Epithelial cell of proximal tubule (primary cell): ENCODE measurements at places on chromosomes 1 and 21.
A peak's percentile ranks its signal among the peaks of the same experiment; 100 is the strongest.

GRCh38 chr1:15703562-15703961 is 19.4 kb downstream of the PLEKHM2 start:
- DNase-seq: peak; percentile 77

DNA sequence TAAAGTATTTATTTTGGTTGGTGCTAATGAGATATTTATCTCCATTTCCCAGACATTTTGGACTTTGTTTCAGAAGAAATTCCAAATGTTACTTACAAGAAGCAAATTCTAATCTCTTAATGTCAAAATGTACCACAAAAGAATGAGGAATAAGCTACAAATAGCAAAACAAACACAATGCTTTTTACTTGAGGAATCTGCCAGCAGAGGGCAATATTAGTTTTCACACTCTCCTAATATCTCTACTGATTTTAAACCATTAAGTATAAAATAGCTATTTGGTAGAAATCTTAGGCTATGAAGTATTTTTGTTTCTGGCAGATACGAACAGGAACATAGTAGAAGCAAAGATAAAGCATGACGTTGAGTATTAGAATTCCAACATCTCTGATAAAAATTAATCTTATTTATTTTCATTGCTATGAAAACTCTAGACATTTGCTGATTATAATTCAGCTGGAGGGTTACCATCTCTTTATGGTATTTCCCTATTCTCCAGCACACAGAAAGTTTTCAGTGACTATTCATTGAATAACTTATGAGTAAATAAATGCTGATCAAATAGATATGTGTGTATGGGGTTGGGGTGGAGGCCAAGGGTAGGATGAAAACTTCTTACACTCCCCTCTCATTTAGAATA is 13.4 kb upstream of the HMCN1 start:
- DNase-seq: peak; percentile 12

DNA sequence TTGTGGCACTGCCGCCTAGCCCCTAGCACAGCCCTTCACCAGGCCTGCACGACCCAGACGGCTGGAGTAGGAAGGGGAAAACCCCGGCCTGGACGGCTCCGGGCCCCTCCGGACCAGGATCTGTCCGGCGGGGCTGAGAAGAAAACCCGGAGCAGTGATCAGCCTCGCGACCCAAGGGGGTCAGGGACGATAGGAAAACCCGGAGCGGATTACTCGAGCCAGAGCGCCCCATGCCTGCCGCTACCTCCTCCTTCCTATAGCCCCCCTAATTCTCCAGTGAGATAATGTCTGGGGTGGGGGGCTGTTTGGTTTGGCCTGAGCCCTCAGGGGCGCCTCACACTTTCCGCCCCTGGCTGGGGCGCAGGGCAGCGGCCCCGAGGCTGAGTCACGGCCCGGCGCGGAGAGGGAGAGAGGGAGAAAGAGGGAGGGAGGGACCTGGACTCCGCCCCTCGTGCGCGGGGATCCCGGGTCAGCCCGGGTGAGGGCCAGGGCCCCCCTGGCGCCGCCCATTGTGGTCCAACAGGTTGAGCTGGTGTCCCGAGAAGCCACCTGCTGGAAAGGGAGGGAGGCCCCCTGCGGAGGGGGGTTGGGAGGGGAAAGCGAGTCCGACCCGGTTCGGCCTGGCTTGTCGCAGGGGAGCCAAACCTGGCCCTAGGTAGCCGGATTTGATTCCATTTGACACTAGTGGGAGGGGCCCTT is 1.7 kb upstream of the ZBTB7B start:
- no peak for DNase-seq

GRCh38 chr1:117735045-117735992 is 129.5 kb downstream of the TENT5C start:
- DNase-seq: no peak

DNA sequence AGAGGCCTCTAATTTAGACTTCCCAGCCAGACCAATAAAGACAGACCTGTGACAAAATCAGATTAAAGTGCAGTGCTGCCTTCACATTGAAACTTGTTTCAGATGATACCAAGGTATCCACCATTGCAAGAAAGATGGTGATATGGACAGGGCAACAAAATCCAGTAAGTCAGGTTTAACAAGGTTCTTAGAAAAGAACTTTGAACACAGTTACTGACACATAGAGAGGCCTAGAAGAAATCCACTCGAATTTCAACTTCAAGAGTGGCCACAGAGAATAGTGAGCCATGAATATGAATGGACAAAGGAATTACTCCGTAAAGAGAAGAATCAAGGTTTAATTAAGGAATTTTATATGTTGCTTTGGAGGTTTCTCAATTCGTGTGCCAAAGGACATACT is 230.4 kb downstream of the KCNT2 start:
- DNase-seq: no peak

- no peak for DNase-seq
These were observed 43.7 kb upstream of the KCNK1 start for GRCh38 chr1:233570216-233570615.

DNA sequence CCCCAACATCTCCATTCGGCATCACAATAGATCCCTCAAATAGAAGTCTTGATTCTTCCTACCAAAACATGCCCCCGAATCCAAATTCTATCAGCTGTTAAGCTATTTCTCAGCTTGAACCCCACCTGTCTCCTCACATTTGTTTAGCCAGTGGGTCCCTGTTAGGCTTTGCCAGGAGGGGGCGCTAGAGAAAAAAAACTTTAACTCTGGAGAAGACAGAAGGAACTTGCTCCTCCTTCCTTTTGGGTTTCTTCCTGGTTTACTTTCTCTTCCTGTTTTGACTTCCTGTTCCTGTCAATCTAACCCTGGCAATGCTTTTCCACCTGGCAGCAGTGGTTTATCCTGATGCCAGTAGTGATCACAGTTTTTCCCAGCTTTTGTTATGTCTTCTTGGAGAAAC is 95.6 kb upstream of the KCNK1 start:
- DNase-seq: peak; percentile 6

DNA sequence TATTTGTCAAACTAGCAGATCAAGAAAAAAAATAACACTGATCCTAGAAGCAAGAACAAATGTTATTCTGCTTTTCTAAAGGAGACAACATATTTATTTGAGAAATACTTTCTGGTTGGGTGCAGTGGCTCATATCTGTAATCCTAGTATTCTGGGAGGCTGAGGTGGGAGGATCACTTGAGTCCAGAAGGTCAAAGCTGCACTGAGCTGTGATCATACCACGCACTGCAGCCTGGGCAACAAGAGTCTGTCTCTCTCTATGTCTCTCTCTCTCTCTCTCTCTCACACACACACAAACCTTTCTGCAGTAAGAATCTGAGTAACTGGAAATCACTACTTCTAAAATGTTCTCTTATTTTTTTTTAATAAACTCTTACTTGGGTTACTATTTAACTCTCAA is 31.2 kb downstream of the PRPF38A start:
- DNase-seq: no peak

- no peak for DNase-seq
These were observed 142.8 kb upstream of the VAMP3 start for GRCh38 chr1:7628273-7628672.

- no peak for DNase-seq
These were observed 752.3 kb upstream of the ADAMTS5 start for GRCh38 chr21:27719226-27719625.

DNA sequence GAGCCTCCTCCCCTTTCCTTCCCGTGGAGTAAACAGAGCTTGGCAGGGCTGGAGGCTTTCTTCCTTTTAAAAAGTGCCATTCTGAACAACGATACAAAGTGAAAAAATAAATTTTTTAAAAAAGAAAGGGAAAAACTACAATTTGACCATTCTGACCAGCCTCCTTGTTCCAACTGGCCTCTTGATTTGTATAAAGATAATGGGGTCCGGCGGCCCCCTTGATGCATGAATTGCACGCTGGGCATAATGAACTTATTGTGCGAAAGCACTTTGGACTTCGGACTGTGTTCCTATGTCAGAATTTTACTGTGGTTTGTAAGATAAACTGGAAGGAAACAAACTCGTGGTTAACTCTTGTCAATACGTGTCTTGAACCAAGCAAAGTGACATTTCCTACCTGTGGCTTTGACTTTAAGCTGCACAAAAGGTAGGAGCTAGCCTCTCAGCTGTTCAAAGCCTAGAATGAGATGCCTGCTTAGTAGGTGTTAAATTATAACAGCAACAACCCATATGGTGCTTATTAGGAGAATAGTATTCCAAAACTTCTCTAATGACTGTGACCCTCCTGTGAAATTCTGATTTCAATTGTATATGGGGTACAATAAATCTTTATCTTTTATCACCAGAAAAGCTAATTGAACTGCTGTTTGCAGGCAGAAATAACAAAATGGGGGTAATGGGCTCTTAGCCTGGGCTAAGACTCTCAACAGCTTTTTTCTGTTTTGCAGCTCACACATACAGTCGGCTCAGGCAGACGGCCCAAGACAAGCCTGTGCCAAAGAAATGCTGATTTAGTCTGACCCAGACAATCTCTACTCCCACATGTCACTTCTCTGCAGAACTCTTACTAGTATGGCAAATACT is 9.3 kb downstream of the IRF2BP2 start:
- DNase-seq: no peak

GRCh38 chr1:147725685-147726084 is 34.7 kb downstream of the GJA5 start:
- no peak for DNase-seq

- DNase-seq: no peak
These were observed 33.5 kb downstream of the GPA33 start for GRCh38 chr1:167056529-167057231.

- no peak for DNase-seq
These were observed 2.7 kb downstream of the TMEM200B start for GRCh38 chr1:29120947-29121485.

DNA sequence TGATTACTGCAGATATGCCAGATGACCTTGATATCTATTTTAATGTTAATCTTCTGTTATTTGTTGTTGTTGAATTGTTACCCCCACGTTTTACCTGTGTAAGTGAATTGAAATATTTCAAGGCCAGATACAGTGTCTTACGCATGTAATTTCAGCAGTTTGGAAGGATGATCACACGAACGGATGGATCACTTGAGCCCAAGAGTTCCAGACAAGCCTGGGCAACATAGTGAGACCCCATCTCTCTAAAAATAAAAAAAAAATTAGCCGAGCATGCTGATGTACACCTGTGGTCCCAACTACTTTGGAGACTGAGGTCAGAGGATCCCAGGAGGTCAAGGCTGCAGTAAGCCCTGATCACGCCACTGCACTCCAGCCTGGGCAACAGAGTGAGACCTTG is 32.2 kb downstream of the SDCCAG8 start:
- DNase-seq: no peak

DNA sequence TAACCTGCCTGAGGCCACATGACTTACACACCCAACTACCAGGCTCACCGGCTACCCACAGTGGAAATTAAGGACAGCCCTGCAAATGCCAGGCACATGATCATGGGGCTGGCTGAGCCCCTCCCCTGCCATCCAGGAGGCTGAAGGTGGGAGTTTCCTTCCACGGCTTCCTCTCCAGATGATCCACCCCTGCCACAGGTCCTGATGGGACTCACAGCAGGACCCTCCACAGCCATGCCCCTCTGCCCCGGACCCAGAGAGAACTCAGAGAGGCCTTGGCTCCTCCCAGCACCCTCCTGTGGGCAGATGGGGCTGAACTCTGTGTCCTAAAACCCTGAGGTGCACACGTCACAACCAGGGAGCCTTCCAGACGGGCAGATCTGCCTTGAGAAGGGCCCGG is 29.1 kb upstream of the CASZ1 start:
- DNase-seq: no peak

DNA sequence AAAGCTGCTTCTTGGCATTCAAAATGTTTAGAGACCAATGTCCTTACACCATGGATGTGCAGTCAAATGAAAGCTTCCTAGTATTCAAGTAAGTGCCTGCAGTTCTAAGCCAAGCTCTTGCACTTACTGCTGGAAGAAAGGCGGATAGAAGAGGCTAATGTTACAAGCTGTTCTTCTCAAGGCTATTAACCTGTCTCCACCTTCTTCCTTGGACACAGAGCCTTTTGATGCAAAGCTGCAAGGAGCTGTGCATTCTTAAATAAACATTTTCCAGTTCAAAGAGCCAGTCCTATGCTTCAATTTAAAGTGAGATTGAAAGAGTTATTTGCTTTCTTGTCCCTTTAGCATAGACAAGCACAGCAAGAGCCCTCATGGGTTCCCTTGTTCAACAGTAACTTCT is 167.9 kb upstream of the RUNX1 start:
- DNase-seq: no peak

DNA sequence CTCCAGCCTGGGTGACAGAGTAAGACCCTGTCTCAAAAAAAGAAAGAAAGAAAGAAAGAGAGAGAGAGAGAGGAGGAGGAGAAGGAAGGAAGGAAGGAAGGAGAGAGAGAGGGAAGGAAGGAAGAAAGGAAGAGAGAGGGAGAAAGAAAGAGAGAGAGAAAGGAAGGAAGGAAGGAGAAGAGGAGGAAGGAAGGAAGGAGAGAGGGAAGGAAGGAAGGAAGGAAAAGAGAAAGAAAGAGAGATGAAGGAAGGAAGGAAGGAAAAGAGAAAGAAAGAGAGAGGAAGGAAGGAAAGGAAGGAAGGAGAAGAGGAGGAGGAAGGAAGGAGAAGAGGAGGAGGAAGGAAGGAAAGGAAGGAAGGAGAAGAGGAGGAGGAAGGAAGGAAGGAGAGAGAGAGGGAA is 82.2 kb upstream of the ATP1B1 start:
- no peak for DNase-seq

- DNase-seq: no peak
These were observed 3.4 kb upstream of the ETS2 start for GRCh38 chr21:38802050-38803026.

- no peak for DNase-seq
These were observed 944 bp downstream of the PLPPR5 start for GRCh38 chr1:99003581-99004253.

- no peak for DNase-seq
These were observed 248.0 kb upstream of the RGS18 start for GRCh38 chr1:191910245-191910644.

DNA sequence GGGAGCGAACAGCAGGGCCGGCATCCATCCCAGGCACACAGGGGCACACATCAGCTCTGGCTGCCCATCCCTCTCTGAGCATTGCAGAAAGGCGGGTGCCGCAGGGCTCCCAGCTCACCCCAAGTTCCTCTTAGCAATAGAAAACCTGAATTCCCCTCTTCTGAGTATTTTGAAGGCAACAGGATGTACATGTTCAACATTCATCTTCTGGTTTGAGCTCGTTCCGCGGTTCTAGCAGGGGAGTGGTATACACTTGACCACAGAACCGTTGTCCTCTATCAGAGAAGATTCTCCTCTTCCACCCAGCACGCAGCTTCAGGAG is 23.6 kb downstream of the ACTA1 start:
- no peak for DNase-seq

DNA sequence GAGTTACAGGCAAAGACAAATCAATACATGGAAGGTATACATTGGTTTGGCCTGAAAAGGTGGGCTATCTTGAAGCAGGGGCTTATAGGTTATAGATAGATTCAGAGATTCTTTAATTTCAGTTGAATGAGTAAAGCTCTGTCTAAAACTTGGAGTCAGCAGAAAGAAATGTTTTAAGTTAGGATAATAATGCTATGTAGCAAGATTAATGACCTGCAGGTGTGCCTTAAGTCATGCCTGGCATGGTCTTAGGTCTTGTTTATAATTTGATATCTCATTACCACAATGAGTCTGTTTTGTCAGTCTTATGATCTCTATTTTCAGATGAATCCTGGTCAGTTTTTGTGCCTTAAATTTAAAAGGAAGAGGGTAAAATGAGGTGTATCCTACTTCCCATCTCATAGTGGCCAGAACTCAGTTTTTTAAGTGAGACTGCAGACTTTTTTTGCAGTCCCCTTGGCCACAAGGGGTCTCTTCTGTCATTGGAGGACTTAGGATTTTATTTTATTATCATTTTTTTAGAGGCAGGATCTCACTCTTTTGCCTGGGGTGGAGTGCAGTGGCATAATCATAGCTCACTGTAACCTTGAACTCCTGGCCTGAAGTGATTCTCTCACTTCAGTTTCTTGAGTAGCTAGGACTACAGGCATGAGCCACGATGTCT is 21.3 kb upstream of the PGBD2 start:
- DNase-seq: no peak

GRCh38 chr1:26112407-26112775 is 767 bp downstream of the PDIK1L start:
- no peak for DNase-seq
